WTC11 (cell line): ENCODE measurements at places on chromosomes 1 and 21. TPM values are rescaled to one million over a fixed set of nuclear protein-coding genes. Genes with fewer than 3 reads are reported as not detected.

DNA sequence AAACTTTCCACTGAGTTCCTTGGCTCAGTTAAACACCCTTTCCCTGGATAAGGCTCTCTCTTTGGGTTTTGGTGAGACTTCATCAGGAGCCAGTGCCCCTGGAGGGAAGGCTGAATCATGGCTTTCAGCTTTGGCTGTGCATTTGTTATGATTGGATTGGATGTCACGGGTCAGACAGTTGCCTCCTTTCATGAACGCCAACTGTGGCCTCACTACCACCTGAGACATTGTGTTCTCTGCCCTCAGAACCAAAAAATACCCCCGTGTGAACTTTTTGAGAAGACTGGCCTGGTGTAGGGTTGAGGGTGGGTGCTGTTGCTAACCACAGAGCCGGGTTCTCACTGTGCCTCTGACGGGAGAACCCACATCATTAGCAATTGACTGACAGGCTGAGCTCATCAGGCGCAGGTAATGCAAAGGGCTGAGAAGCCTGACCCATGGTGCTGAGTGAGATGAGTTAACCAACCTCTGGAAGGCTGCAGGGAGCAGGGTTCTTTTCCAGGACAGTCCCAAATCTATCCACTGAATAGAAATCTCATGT is 65.6 kb downstream of the HHAT start:
- no peak for DNase-seq

ATP1A2 gene
- total RNA-seq, result 22.8 to 25.6 TPM (median 23.2 TPM) in 3 replicates

- no peak for DNase-seq
Observed at GRCh38 chr1:25106352-25106751, 126.0 kb downstream of the SYF2 start.

DNA sequence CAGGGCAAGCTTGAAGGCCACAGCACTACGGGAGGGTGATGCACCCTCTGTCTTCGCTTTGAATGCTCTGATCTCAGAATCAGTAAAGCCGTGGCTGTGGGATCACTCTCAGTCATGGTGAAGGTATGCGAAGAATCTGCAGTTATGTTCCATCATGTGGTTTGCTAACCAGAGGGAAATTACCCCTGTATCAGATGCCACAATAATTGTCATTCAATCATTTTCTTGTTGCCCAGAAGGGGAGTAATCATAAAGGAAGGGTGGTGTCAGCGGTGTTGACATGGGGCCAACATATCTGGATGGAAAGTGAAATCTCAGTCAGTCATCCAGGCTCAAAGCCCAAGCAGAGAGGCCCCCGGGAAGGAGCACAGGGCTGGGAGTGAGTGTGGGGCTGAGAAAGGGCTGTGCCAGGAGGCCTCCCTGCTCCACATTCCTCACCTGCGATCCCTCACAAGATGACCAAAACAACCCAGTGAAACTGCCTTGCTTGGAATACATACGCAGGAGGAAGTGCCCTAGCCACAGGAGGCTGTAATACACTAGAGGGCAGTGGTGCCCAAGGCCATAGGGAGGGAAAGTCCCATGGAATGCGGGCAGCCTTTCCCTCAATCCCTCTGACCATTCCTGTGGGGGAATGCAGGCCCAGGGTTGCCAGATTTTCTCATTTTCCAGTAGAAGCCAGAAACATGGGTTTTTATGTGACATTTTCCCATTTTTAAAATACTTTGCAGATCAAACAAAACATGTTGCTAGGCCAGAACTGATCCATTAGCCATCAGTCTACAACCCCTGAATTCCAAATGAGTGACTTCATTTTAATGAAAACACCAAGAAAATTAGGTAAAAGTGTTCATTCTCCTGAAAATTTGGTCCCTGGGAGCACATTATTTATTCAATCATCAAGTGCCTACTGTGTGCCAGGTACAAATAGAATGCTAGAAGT is 95.7 kb upstream of the VANGL1 start:
- peak; percentile 74 for DNase-seq

DNA sequence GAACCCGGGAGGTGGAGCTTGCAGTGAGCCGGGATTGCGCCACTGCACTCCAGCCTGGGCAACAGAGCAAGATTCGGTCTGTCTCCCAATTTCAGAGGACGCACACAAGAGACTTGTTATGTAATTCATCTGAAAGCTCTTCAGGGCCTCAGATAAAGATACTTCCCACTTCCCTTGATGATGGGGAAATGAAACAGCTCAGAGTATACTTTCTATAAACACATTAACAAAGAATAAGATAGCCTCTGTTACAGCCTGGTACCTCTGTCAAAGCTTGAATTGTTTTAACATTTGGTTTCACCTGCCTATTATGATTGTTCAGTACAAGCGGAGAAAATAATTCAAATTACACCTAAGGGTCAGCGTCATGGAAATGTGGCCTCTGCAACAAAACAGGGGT is 622.9 kb upstream of the ADGRL4 start:
- DNase-seq, result no peak

DNA sequence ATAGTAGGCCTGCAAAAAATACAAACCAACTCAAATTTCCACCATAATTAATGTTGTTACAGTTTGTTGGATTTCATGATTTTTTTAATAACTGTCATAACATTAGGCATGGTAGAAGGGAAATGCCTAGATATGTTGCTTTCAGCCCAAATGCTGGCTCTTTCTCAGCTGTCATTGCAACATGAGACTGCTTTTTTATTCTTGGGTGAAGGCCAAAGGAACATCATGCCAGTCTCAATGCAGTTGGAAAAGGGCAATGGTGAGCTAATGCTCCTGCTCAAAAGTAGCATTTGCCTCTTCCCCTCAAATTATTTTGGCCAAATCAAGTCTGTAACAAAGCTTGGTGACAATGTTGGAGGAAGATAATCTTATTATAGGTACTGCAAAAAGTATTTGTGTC is 877.7 kb upstream of the PRMT6 start:
- no peak for DNase-seq

- DNase-seq, result no peak
Observed at GRCh38 chr1:18343581-18343980, 137.1 kb upstream of the KLHDC7A start.

- DNase-seq, result no peak
Observed at GRCh38 chr1:12344596-12345349, 114.9 kb downstream of the VPS13D start.

GRCh38 chr1:63813829-63814277 is 40.0 kb downstream of the ROR1 start:
- DNase-seq, result no peak
